ENCODE measurements at places on chromosomes 3 and 15.

GRCh38 chr3:39350714-39351113, 21.2 kb downstream of the CCR8 start:
- no peak for DNase-seq

DNA sequence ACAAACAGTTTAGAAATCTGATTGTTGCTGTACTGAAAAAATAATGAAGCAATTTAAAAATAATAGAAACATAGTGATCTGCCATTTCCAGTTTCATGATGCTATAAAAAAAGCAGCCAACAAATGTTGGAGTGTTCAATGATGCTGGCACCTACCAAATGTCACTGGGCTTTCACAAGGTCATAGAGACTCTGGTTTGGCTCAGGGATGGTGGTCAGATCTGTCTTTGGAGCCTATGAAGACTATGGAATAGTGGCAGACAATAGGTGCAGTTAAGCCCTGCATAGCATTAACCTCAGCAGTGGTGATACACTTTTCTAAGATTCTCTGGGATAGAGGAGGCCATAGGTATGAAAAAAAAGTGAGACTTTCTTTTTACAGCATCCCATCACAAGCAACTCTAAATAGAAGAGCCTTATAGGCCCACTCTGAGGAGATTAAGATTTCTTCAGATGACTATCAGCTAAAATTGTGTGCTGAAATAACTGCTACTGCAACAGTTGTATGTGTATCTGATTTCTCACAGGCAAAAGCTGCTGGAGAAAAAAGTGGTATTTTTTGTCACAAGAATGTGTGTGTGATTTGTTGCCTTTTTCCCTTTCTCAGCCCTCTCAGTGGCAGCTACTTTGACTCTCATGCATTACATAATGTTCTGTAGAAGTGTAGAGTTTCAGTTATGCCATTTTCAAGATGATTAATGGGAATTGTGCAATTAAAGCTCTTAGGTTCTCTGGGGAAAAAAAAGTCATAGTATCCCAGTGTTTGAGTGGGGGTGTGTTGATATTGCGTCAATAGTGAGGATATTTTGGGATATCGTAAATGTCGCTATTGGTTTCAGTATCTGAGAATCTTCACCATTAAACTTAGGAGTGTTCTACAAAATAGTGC, 137.4 kb downstream of the MBNL1 start:
- no peak for DNase-seq

DNA sequence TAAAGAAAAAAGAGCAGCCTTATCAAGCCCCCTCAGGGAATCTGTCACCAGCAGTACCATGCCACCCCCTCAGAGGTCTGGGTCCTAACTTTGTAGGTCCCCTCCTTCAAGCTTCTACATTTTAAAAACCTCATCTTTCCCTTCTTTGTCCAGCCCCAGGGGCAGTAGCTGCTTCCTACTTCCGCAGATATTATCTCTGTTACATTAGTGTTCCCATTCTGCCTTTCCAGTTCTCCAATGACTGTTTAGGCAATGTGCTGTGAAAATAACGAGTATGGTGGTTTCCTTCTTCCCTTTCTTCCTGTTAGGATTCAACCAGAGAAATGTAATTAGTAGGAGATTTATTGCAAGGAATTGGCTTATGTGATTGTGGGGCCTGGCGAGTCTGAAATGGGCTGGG, 126.1 kb upstream of the TNIK start:
- no peak for DNase-seq

- no peak for DNase-seq
Observed at GRCh38 chr3:195537995-195538394, 5.1 kb downstream of the PPP1R2 start.

GRCh38 chr3:72998466-72998865, 1.9 kb downstream of the PPP4R2 start:
- no peak for DNase-seq

- no peak for DNase-seq
Observed at GRCh38 chr15:85440451-85440850, 60.0 kb downstream of the AKAP13 start.

DNA sequence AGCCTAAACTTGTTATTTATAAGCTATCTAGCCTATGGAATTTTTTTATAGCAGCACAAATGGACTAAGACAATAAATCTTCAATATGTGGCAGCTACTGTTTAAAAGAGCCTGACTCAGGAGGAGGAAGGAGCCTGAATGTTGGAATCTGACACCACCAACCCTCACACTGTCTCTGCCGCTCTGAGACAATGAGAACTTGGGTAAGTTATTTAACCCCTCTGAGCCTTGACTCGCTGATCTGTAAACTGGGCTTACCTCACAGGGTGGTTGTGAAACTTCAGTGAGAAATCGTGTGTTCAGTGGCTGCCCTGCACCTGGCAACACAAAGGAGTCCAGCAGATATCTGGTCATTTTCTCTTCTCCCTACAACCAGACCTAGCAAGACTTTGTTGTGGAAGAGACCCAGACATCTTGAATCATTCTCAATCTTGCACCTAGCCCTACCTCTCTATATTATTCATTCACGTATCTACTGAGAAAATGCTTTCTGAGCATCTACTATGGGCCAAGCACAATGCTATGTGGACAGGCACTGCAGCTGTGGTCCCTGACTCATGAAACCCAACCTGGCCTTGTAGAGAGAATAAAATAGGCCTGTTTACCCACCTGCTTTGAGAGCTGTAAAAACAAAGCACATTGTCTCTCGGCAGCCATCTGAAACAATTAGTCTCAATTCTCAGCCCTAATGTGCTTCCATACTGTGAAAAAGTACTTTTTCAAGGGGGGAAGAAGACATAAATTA, 81.9 kb upstream of the SLC25A36 start:
- DNase-seq: no peak

DNA sequence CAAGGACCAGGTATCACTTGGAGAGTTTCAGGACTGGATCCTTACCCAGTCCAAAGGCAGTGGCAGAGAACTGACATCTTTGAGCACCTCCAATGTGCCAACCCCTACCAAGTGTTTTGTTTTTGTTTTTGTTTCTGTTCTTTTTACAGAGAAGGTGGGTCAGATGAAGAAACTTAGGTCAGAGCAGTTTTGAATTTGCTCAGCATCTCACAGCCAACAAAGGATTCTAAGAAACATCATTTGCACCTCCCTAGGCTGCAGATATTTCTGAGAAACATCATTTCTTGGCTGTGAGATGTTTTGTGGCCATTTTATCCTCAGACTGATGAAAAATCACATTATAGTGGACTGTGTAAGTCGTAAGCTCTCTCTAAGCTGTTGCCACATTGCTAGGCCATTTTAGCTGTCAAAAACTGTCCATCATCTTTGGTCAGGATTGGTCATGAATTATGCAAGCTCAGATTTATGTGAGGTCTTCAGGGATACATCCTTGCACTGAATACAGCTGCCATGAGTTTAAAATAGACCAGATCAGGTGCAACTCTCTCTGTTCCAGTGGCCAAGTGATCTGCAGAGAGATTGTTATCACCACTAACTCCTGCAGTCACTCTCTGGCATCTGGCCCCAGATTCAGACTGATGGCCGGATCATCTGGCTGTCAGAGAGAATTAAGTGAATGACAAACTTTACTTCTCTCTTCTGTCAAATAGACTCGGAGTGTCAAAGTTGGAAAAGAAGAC, 341.5 kb downstream of the EPHB1 start:
- no peak for DNase-seq

DNA sequence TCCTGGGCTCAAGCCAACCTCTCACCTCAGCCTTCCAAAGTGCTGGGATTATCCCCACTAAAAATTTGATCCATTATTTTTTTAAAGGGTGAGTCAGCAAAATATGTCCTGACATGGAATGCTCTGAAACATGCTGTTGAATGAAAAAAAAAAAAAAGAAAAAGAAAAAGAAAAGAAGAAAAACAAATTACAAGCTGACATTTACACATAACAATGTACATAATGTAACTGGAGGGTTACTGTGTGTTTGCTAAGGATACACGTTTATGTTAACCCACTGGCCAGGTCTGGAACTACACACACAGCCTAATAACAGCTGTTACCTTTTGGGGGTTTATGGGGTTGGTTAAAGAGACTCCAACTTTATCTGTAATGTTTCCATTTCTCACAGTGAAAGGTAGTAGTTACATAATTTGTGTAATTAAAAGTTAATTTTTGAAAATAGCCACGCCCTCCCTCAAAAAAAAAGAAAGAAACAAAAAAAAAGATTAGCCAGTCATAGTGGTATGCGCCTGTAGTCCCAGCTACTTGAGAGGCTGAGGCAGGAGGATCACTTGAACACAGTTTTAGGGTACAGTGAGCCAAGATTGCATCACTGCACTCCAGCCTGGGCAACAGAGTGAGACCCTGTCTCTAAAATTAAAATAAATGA, 3.1 kb upstream of the MESP2 start:
- DNase-seq: no peak

DNA sequence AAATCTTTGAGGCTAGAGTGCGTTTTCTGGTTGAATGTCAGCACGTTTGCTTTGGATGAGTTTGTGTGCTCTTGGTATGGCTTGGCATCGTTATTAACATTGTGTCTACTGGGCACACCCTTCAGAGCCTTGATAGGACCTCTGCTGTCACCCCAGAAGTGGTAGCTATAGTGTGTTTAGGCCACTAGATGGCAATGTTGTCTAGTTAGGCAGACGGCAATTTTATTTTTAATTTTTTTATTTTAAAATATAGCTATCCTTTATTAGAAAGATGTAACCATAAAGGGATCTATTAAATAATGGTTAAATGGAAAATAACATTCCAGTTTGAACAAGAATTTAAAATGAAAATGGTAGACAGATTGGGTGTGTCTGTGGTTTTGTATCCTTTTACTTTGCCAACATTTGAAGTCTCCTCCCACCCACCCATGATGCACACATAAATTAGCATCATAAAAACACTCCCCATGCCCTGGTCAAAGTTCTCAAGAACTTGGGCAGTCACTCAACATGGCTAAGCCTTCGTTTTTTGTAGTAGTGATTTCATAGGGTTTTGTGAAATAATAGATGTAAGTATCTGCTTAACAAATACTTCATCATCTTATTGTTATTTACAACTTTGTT, 200.7 kb downstream of the KCNH8 start:
- peak; percentile 2 for DNase-seq

DNA sequence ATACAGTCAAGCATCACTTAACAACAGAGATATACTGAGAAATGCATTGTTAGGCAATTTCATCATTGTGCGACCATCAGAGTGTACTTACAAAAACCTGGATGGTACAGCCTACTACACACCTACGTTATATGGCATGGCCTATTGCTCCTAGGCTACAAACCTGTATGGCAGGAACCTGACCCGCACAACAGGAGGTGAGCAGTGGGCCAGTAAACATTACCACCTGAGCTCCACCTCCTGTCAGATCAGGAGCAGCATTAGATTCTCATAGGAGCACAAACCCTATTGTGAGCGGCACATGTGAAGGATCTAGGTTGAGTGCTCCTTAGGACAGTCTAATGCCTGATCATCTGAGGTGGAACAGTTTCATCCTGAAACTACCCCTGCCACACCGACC, 89.7 kb downstream of the SCAPER start:
- no peak for DNase-seq

DNA sequence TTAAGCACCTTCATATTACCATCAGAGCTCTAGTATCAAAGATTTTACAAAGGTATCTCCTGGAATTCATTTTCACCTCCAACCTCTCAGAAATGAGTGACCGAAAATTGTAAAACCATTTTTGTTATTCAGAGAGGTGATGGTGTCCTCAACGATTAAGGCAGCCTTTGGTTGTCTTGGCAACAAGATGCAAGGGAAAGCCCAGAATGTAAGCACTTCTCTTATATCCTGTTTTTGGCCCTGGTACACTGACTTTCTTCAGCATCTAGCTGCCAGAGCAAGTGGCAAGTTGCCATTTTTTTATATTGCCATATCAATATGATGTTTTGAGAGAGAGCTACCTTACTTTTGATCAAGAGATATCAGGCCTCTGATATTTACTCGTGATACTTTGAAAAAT, 384.9 kb upstream of the NECTIN3 start:
- no peak for DNase-seq

DNA sequence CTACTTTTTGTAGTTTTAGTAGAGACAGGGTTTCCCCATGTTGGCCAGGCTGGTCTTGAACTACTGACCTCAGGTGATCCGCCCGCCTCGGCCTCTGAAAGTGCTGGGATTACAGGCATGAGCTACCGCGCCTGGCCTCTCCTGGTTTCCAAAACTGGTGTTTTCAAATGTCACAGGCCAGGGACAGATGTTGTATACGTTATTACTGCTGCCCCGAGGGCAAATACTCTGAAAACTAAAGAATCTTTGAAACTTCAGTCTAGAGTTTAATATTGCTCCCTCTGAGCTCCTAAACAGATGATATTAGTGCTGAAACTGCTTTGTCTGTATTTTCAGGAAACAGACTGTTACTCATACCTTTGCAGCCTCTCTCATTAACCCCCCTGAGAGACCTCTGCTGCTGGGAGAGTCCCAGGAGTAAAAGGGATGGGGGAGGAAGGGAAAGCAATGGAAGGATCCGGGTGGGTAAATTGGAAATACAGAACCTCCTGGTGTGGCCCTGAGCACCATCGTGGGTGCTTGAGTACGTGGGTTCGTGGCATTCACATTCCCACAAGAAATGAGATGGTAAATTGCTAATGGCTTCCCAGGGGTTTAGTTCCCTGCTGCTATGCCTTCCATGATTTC, 96.3 kb upstream of the IGF1R start:
- DNase-seq: no peak

DNA sequence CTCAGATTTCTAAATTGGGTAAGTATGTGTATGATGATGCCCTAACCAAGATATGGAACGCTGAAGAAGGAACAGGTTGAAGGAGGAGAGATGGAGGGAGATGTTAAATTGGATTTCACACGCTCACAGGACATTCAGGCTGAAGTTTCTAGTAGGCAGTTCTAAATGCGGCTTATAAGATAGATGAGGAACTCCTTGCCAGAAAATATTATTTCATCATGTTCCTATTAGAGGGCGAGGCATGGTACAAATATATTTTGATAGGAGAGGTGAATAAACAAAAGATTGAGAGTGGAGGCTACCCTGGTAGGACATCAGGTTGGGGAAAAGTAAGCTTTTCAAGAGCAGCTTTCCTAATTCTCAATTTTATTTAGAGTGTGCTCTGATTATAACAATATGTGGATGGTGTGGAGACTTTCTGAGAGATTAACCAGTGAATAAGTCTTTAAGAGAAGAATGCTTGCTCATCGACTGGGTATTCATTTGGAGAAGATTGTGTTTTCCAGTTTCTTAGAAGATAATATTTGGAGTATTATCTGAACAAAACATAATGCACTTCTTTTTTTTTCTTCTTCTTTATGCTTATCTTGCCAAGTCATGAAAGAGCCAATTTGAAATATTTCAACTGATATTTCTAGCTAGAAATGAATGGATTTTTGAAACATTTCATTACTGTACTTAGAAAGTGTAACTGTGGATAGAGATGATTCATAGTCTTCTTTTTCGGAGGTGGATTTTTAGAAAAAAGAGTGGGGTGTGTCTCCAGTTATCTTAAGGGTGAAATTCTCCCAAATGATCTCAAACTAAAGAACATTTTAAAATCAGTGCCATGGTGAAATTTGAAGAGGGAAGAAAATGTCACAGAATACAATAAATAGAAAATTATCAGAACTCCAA, 88.5 kb downstream of the B3GALNT1 start:
- DNase-seq: no peak

- no peak for DNase-seq
Observed at GRCh38 chr3:71653414-71653807, 69.9 kb upstream of the FOXP1 start.

All from NCI-H1694 treated with DMSO at 0.1 percent for 48 hours (cell line).